ENCODE measurements at places on chromosomes 13 and 19.

DNA sequence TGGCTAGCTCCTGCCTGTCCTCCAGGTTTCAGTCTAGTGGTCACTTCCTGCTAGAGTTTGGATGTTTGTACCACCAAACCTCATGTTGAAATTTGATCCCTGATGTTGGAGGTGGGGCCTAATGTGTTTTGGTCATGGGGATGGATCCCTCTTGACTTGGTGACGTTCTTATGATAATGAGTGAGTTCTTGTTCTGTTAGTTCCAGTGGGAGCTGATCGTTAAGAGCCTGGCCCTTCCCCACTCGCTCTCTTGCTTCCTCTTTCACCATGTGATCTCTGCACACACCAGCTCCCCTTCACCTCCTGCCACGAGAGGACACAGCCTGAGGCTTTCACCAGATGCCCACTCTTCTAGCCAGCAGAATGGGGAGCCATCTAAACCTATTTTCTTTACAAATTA lies 86.8 kb upstream of the SCEL start:
- DNase-seq: peak; percentile 61

DNA sequence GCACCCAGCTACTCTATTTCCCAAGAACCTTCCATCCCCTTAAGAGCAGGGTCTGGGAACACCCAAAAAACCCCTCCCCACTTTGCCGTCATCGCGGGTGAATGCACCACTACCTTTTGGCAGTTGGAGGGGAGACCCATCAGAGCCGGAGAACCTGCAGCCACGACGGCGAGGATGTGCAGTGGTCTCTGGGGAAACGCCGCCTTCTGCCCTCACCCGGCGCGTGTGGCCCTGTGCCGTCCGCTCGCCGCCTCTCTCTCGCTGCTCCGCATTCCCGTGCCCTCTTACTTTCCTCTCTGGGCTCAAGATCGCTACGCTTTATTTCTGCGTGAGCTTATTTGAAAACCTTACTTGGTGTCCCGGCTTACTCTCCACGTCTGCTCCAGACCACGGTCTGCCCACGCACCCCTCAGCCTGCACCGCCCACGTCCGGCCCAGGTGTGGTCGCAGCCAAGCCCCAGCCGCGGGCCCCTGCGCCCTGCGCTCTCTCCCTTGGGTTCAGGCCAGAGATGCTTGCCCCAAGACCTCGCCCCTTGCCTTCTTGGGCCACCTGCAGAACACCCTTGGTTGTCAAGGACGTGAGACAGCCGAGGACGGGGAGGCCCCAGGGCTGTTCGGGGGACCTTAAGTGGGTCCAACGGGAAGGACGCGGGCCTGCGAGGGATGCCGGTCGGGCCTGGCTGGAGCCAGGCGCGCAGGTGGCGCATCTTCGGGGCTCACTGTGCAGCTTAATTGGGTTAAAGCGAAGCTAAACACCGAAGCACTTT lies 2.0 kb upstream of the MAB21L1 start:
- peak; percentile 78 for DNase-seq

- no peak for DNase-seq
Observed at GRCh38 chr13:98519976-98520375, 56.9 kb downstream of the STK24 start.

DNA sequence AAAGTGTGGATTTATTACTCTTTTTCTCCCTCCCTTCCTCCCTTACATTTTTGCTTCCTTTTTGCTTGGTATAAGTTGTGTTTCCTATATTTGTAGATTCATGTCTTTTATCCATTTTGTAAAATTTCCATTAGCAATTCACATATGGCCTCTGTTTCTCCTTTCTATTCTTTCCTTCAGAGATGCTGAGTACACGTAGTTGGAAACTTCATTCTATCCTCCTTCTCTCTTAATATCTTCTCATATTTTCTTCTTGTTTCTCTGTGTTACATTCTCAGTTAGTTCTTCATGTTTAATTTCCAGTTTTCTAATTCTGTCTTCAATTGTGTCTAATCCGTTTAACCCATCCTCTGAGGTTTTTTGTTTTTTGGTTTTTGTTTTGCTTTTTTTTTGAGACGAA lies 188.9 kb downstream of the ZIC5 start:
- no peak for DNase-seq

- peak; percentile 94 for DNase-seq
Observed at GRCh38 chr19:38095411-38096308, 128.4 kb downstream of the DPF1 start.

GRCh38 chr19:14381689-14382474 lies 638 bp downstream of the ADGRE5 start:
- no peak for DNase-seq
